ENCODE measurements at places on chromosomes 1 and 21. TPM values are rescaled to one million over a fixed set of nuclear protein-coding genes. Genes with fewer than 3 reads are reported as not detected.

The BCAN gene
- total RNA-seq: not detected

The POGZ gene
- total RNA-seq: 6.6 TPM

The RGSL1 gene
- total RNA-seq: not detected

The CLCA1 gene
- total RNA-seq: 0.26 TPM

DNA sequence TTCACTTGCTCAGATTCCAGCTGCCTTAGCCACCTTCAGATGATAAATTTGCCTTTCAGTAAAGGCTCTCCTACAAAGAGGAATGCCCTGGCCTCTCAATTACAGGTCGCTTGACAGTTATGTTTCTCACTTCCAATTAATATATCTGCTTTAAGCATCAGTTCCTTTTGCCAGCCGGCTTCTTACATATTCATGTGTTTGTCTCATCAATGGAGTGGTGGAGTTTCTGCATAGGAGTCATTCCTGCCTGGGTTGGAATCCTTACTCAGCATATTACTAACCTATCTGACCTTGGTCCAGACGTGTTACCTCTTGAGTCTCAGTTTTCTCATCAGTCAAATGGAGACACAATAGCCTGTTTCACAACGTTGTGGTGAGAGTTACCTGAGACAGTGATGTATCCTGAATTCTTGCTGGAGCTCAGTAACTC is 9.4 kb upstream of the SESN2 start:
- DNase-seq: peak; percentile 29

DNA sequence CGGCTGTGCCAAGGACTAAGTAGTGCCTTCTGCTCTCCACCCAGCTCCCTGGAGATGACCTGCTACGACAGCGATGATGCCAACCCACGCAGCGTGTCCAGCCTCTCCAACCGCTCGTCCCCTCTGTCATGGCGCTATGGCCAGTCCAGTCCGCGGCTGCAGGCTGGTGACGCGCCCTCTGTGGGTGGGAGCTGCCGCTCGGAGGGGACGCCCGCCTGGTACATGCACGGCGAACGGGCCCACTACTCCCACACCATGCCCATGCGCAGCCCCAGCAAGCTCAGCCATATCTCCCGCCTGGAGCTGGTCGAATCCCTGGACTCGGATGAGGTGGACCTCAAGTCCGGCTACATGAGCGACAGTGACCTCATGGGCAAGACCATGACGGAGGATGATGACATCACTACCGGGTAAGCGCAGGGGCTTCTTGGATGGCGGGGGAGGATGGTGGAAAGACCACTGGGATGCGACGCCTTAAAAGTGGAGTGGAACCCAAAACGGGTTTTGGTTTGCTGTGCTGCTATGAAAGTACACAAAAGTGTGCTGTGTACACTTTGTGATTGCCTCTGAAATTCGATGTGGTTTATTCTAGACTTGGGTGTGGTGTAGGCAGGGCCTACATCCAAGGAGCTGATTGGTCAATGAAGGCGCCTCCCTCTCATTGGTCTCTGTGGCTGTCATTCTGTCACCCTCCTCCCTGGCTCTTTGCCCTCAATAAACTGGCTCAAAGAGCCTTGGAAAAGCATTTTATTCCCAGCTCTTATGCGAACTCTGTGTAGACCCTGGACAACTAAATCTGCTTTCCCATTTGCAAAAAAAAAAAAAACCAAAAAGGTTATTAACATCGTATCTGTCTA is 110.4 kb upstream of the IPO9 start:
- DNase-seq: no peak

GRCh38 chr1:11794446-11795237 is 11.1 kb downstream of the MTHFR start:
- DNase-seq: no peak

GRCh38 chr1:243646841-243647240 is 203.2 kb downstream of the AKT3 start:
- no peak for DNase-seq

DNA sequence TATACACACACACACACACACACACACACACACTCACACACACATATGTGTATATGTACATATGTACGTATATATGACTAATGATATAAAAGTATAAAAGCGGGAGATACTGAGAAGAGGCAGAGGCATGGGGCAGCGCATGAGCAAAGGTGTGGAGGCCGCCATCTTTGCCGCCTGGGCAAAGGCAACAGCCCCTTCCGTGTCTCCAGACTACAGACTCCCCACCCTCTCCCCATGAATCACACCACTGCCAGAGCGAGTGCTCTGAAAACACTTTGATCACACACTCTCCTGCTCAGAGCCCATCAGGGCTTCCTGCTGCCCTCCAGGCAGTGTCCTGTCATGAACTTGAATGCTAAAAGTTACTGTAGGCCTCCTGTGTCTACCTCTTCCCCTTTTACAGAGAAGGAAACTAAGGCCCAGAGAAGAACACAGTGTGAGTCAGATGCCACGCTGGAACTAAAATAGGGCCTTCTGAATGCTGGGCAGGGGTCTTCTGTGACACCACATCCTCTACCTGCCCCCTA is 54.7 kb upstream of the SSBP3 start:
- no peak for DNase-seq

- no peak for DNase-seq
These were observed 76.5 kb downstream of the ZNF281 start for GRCh38 chr1:200333329-200333728.
